ENCODE measurements at places on chromosomes 5 and 9.
A peak's percentile ranks its signal among the peaks of the same experiment; 100 is the strongest.

DNA sequence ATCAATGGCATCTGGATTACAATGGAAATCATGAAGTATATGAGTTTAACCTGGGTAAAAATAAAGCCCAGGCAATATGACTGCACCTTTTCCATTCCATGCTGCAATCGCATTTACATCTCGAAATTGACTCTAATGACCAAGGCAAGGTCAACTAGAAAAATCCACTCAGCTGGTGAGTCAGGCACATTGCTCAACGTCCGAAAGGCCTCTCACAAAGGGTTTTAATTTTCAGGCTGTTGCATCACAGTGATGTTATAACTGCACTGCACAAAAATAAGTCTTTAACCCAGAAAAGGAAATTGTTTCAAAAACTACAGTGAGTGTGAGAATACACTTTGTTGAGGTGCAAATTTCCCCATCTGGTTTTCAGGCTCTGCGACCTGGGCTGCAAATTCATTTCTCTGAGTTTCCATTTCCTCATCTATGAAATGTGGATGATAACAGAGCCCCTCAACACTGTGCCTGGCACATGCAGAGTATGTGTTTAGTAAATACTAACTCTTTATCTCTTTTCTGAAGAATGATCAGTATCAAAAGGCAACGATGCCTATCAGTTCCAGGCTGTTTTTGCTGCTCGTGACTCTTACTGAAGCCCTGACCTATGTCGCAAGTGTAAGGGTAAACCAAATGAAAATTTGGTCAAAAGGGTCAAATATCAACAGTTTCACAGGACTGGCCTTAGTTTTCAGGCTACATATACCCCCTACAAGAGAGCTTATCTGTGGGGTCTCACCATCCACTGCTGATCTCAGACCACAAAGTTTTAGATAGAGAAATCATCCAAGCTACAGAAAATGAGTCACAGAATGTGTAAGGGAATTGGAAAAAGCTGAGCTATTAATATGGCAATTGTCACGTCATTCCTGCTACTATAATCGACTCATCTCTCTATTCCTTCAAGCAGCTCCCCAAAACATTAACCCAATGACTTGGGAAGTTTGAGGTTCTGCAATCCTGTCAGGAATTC lies 4.1 kb downstream of the NFIL3 start:
- DNase-seq: no peak
- H3K4me1 ChIP-seq: peaks cover 71% of the 10 kb centered on the region
- peaks cover 42% of the 10 kb centered on the region for H3K36me3 ChIP-seq
- no peaks in the 10 kb centered on the region for H3K27me3 ChIP-seq
- peak overlapping the region; percentile 89 for H3K27ac ChIP-seq

DNA sequence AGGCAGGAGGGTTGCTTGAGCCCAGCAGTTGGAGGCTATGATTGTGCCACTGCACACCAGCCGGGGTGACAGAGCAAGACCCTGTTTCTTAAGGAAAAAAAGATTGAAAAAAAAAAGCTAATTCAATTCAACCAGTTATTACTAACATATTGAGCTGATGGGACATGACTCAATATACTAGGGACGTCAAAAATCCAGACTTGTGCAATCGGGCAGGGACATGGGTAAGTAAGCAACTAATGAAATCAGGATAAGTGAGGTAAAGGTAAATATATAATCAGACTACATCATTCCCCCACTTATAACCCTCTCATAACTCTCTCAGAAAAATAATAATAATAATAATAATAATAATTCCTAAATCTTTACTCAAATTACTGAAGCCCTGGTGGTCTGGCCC lies 975 bp upstream of the HAVCR1 start:
- no peak overlapping the region for H3K4me3 ChIP-seq
- no peak overlapping the region for H3K27ac ChIP-seq
- H3K4me1 ChIP-seq: peaks cover 8% of the 10 kb centered on the region
- no peaks in the 10 kb centered on the region for H3K27me3 ChIP-seq
- no peak for DNase-seq

DNA sequence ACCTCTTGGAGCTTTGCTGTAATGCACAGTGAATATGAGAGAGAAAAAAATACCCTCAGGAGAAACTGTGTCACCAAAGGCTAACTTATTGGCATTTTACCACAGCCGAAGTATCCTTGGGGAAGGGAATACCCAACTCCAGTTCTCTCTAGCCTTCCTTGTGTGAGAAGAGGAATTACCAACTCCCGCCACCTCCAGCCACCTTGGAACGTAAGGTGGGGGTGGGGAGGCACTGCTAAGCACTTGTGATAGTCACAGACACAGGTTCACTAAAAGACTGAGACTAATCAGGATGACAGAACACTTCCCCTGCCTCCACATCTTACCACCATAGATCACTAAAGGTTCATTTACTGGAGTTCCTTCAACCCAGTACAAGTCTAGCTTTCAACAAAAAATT lies 102.0 kb upstream of the ADAMTS19 start:
- DNase-seq: no peak
- no peak overlapping the region for H3K27ac ChIP-seq
- no peak overlapping the region for H3K4me3 ChIP-seq
- H3K27me3 ChIP-seq: no peaks in the 10 kb centered on the region
- no peaks in the 10 kb centered on the region for H3K36me3 ChIP-seq
- no peaks in the 10 kb centered on the region for H3K4me1 ChIP-seq

DNA sequence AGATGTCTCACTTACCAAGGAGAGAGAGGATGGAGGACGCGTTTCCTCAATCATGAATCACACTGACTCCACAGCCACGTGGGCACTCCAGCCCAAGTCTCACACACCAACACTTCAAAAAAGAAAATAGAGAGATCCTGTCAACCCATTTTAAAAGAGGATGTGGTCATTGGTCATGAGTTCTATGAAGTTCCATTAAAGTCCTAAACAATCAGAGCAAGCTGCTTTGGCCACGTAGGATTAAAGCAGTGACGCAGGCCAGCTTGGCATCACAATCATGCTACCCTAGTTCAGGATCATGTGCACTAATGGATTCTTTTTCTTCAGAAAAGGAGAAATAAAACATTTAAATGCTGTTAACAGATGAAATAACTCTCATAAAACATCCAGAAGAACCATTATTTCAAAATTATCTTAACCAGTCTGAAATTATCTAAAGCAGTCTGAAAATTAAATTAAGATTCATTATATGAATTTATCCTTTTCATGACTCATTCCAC lies 108.1 kb downstream of the SEMA5A start:
- no peak overlapping the region for H3K27ac ChIP-seq
- H3K36me3 ChIP-seq: no peaks in the 10 kb centered on the region
- no peak for DNase-seq
- no peak overlapping the region for H3K4me3 ChIP-seq
- H3K27me3 ChIP-seq: no peaks in the 10 kb centered on the region
- H3K4me1 ChIP-seq: no peaks in the 10 kb centered on the region

- H3K27ac ChIP-seq: peak overlapping the region; percentile 61
- peaks cover 14% of the 10 kb centered on the region for H3K36me3 ChIP-seq
- peak overlapping the region; percentile 35 for H3K4me3 ChIP-seq
- peaks cover 88% of the 10 kb centered on the region for H3K4me1 ChIP-seq
- H3K27me3 ChIP-seq: no peaks in the 10 kb centered on the region
- no peak for DNase-seq
These were observed 13.4 kb downstream of the ABHD17B start for GRCh38 chr9:71897577-71897976.

- peak overlapping the region; percentile 70 for H3K27ac ChIP-seq
- peaks cover 61% of the 10 kb centered on the region for H3K4me1 ChIP-seq
- peaks cover 17% of the 10 kb centered on the region for H3K36me3 ChIP-seq
- H3K4me3 ChIP-seq: no peak overlapping the region
- no peaks in the 10 kb centered on the region for H3K27me3 ChIP-seq
These were observed 78.3 kb downstream of the STK10 start for GRCh38 chr5:172109749-172110148.

- no peak overlapping the region for H3K27ac ChIP-seq
- H3K4me3 ChIP-seq: no peak overlapping the region
- no peaks in the 10 kb centered on the region for H3K4me1 ChIP-seq
- no peaks in the 10 kb centered on the region for H3K27me3 ChIP-seq
- DNase-seq: no peak
- H3K36me3 ChIP-seq: peaks cover 15% of the 10 kb centered on the region
These were observed 92.6 kb downstream of the OSMR start for GRCh38 chr5:38938424-38938823.

DNA sequence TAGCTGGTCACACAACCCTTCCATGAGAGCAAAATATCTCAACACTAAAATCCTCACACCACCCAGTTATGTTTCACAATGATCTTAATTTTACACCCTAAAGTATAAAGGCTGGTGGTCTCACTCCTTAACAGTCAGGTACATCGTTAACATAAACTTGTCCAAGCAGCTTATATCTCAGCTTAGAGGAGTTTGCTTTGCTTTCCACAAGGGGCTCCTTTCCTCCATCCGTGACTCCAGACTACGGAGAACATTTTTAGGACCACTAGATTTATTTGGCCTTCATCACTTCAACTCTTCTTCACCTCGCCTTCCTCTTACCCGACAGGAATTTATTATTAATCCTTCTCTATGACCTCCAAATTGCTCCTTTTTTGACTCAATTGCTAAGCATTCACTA lies 1014.1 kb upstream of the NUDT12 start:
- H3K27ac ChIP-seq: no peak overlapping the region
- no peaks in the 10 kb centered on the region for H3K36me3 ChIP-seq
- no peak overlapping the region for H3K4me3 ChIP-seq
- no peaks in the 10 kb centered on the region for H3K27me3 ChIP-seq
- no peaks in the 10 kb centered on the region for H3K4me1 ChIP-seq

DNA sequence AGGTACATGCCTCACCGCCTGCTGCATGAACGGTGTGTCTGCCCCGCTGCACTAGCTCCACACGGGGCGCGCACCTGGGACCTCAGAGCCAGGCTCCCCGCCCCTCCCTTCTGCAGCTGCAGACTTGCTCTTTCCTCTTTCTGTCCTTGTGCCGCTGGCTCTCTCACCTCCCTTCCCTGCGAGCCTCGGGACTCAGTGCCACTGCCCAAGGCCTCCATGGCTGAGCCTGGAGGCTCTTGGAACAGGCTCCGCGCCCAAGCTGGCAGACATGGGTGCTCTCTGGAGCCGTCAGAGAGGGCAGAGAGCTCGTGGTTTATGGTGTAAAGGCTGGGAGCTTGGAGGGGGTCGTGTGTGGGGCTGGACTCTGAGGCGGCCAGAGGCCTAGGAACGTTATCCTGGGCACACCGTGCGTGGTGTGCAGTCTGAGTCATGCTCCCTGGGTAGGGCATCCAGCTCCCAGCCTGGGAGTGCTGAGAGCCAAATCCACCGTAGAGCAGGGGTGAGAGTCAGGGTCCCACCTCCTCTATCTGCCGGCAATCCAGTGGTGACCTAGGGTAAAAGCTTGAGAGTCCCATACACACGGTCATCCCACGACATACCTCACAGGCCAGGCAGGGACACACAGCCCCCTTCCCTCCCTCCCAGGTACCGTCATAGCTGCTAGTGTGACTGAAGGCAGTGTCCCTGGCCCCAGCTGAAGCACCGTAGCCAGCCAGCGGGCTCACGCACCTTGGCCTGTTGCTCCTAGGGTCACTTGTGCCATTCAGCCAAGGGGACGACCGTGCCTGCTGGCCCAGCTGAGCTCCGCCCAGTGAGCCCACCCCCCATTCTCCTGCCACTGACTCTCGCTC lies 22.4 kb downstream of the GOLGA2 start:
- no peak overlapping the region for H3K4me3 ChIP-seq
- DNase-seq: no peak
- H3K27me3 ChIP-seq: peaks cover 24% of the 10 kb centered on the region
- peaks cover 3% of the 10 kb centered on the region for H3K36me3 ChIP-seq
- no peak overlapping the region for H3K27ac ChIP-seq

DNA sequence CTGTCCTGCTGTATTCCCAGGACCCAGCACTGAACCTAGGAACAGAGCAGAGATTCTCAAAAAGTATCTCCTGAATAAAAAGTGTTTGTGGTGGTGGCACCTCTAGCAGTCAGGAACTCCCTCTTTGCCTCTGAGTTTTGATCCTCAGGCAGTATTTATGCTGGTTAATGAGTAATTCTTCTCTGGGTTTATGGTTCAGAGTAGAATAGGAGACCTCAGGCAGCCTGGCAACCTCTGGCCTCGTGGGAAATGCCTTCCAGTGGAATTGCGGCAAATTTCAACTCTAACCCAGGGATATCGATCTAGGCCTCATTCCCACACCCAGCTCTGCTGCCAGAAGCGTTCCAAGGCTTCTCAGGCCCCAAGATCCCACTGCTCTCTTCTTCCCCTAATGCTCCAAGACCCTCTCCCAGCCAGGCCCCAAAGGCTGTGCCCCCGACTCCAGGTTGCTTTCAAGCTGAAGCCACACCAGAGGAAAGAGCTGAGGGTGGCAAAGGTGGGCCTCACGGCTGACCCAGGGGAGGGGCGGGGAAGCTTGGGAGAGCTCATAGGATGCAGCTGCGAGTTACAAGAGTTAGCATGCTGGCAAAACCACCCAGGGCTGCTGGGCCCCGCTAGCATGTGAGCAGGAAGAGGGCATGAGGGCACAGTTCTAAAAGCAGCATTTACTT lies 10.9 kb upstream of the HDHD3 start:
- no peak overlapping the region for H3K4me3 ChIP-seq
- H3K27ac ChIP-seq: no peak overlapping the region
- H3K36me3 ChIP-seq: peaks cover 12% of the 10 kb centered on the region
- no peaks in the 10 kb centered on the region for H3K4me1 ChIP-seq
- no peak for DNase-seq

- no peak overlapping the region for H3K27ac ChIP-seq
- DNase-seq: no peak
- no peaks in the 10 kb centered on the region for H3K27me3 ChIP-seq
- H3K4me1 ChIP-seq: peaks cover 10% of the 10 kb centered on the region
These were observed 661 bp downstream of the NSMF start for GRCh38 chr9:137458194-137459151.

DNA sequence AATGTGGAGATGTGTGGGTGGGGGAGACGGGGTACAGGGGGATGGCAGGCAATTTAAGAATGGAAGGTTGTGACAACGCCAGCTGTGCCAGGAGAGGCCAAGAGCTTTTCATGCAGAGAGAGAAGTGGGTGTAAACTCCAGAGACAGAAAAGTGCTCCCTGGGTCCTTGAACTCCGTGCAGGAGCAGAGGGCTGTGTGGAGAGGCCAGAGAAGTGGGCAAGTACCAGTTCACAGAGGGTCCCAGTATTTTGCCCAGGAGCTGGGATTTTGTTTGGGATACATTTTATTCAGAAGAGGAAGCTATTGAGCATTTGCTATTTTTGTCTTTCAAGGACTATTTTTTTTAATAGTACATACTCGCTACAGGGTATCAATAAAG lies 19.5 kb upstream of the TCERG1 start:
- DNase-seq: no peak
- H3K27me3 ChIP-seq: peaks cover 14% of the 10 kb centered on the region
- no peaks in the 10 kb centered on the region for H3K36me3 ChIP-seq
- H3K4me3 ChIP-seq: no peak overlapping the region

DNA sequence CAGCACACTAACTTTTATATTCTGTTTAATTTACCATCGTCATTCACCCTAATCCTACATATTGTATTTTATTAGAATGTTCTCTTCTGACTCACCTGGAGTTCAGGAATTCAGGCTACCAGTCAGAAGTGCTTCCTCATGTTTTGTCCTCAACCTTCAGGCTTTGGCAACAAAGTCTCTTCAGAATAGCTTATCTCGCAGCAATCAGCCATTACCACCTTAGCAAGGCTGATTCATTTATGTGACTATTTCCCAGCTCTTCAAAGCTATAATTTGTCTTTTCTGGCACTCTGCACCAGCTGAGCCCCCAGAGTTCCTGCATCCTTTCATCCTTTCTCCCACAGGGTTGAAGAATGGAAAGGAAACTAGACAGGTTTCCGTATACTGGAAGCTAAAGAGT lies 365.5 kb upstream of the CDH18 start:
- no peak overlapping the region for H3K4me3 ChIP-seq
- H3K27ac ChIP-seq: no peak overlapping the region
- DNase-seq: no peak
- no peaks in the 10 kb centered on the region for H3K27me3 ChIP-seq

- peaks cover 33% of the 10 kb centered on the region for H3K4me1 ChIP-seq
- no peak overlapping the region for H3K27ac ChIP-seq
These were observed 70.0 kb downstream of the SECISBP2 start for GRCh38 chr9:89388084-89388867.

All from activated T-helper 1 cell treated with anti-CD3 and anti-CD28 coated beads, Interleukin-12 subunit alpha, Interleukin-12 subunit beta, Interleukin-2, Interleukin-4 antibody, amounts not matched to agents 30 ng/mL and 10 ng/mL and 1 ng/mL, durations not matched to agents 14 hours and 24 hours and 36 hours (primary cell).